Renal cortical epithelial cell (primary cell): ENCODE measurements at places on chromosomes 2 and 18. TPM values are rescaled to one million over a fixed set of nuclear protein-coding genes. Genes with fewer than 3 reads are reported as not detected.

The SULT6B1 gene
- total RNA-seq = not detected in 2 replicates

The SP9 gene
- total RNA-seq = not detected in 2 replicates

- no peak for DNase-seq
Observed at GRCh38 chr2:123303731-123304130, 721.4 kb upstream of the CNTNAP5 start.

- no peak for DNase-seq
Observed at GRCh38 chr2:235627682-235628081, 133.8 kb downstream of the AGAP1 start.

The SLC25A12 gene
- total RNA-seq = 17.3 and 17.9 TPM in 2 replicates

DNA sequence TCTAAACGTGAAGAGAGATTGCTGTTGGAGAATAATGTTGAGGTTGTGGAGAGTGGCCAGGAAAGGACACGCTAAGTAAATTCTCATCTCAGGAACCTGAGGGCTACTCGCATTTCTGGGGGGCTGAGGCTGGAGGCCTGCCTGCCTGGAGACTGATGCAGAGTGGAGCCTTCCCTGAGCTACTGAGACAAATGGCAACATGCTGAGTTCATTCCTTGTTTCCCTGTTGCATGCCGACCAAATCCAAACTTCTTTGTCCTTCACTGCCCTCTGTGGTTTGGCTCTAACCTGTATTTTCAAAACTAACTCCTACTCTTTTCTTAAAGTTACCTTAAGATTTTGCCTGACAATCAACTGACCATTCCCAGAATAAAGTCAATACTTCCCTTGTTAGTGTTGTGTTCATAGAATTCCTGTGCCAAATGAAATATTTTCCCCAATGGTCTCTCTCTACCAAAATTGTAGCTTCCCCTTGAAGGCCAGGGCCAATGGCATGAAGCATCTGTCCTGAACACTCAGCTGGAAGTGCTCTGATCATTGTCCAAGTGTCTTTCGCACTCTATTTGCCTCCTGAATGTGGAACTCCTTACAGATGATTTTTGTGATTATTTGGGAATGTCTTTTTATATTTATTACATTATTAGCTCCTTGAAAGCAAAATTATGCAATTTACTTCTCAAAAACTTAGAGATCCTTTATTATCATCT lies 1085.6 kb downstream of the SOCS6 start:
- no peak for DNase-seq

The UPP2 gene
- total RNA-seq = 0.25 TPM in 1 of 2 replicates, not detected in the other

The SLC14A1 gene
- 0.15 and 0.17 TPM in 2 replicates for total RNA-seq
